ENCODE measurements at places on chromosomes 12 and 14. TPM values are rescaled to one million over a fixed set of nuclear protein-coding genes. Genes with fewer than 3 reads are reported as not detected.

The BDKRB2 gene
- 5.2 TPM for total RNA-seq

The ING4 gene
- total RNA-seq = 19.7 TPM

The GARIN6 gene
- not detected for total RNA-seq

The OR4E2 gene
- total RNA-seq = not detected

The TAOK3 gene
- total RNA-seq = 31.1 TPM

The CDKN3 gene
- 8.1 TPM for total RNA-seq

The ADAMTS20 gene
- not detected for total RNA-seq

The SCN8A gene
- total RNA-seq = 0.42 TPM

The PTCSC3 gene
- not detected for total RNA-seq

The DIO2 gene
- total RNA-seq = 14.4 TPM

The CD9 gene
- 285 TPM for total RNA-seq

The FAM181A gene
- not detected for total RNA-seq

The KRT86 gene
- total RNA-seq = 0.39 TPM

The TWF1 gene
- 53.7 TPM for total RNA-seq

The AKAP6 gene
- total RNA-seq = 211 TPM

The CCDC38 gene
- not detected for total RNA-seq

Measured in aorta (tissue), 5 donors.